ENCODE measurements at places on chromosomes 5 and 9.

- no peak for DNase-seq
These were observed 57.4 kb upstream of the CDH12 start for GRCh38 chr5:22910523-22910922.

DNA sequence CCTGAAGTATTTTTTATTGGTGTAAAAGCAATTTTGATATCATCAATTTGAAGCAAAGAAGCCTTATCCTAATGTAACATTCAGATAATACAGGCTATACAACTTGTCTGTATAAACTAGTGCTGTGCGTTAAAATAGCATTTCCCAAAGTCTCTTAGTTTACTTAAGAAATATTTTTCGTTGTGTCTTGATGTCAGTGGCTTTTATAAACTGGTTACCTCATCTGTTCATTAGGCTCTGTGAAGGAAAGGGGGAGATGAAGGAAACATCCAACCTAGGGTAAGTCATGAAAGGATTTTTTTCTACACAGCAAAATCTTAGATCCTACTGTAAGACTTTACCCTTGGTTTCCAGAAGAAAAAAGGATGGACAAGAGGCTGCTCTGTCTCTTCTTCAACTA is 272.9 kb downstream of the PJA2 start:
- no peak for DNase-seq

DNA sequence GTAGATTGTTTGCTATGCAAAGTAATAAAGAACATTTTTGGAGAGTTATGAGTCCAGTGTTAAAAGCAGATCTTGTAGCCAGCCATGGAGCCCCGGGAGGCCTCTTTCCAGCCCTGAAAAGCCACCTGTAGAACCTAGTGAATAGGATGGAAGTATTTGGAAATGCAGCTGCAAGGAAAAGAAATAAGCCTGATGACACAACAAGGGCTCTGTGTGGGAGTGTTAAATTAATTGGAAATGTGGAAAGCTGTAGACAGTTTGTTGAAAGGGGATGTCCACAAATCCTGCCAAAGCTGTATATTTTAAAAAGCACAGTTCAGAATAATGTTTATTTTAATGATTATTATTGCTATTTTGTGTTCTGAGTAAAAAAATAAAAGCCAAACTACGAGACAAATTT is 152.5 kb upstream of the GHR start:
- no peak for DNase-seq

DNA sequence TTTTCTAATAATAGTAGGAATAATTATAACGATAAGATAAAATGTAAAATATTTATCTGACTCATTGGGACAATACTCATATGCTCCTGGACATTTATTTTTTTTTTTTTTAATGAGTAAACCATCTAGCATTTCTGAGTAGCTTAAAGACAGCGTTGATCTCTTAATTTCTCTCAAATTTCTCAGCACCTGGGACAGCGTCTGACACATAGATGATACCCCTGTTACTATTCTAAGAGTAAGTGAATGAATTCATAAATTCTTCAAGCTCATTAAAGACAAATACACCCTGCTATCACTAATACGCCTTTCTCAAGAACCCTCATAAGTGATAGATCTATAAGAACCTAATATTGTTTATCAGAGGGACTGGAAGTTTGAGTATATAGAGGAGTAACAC is 12.0 kb upstream of the HTR4 start:
- no peak for DNase-seq

Measured in CD4-positive, alpha-beta T cell (primary cell).